ENCODE measurements at places on chromosomes 7 and 10. TPM values are rescaled to one million over a fixed set of nuclear protein-coding genes. Genes with fewer than 3 reads are reported as not detected.

- no peak for DNase-seq
Observed at GRCh38 chr7:682810-683209, 43.7 kb upstream of the DNAAF5 start.

- DNase-seq: peak; percentile 87
Observed at GRCh38 chr7:260441-261281, 29.3 kb upstream of the FOXL3 start.

GRCh38 chr10:79146611-79147130, 77.9 kb downstream of the ZMIZ1 start:
- DNase-seq: no peak

The C7orf57 gene
- total RNA-seq: under 0.01 TPM

The SMO gene
- 23.9 TPM for total RNA-seq

DNA sequence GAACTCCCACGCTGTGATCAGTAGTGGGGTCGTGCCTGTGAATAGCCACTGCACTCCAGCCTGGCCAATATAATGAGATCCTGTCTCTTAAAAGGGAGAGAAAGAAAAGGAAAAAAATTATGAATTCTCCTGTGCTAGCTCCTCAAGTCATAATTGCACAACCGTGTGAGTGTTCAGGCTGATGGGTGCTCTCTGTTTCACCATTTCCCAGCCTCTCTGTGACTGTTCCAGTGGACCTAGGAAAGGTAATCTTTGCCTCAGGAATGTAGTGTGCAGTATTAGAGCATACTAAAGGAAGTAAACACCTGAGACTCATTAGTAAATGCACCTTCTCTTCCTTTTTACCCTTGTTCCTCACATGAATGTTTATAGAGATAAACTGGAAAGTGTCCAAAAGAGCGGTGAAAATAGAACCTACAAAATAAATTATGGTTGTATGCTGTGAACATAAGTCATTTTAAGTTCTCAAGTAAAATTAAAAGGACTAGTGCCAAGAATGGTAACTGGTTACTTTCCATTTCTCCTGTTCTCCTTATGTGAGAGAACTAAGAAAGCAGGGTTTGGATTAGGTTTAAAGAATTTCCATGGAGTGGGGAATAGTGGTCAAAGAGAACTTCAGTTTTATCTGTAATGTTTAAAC, 42.7 kb downstream of the INPP5F start:
- DNase-seq: peak; percentile 29

DNA sequence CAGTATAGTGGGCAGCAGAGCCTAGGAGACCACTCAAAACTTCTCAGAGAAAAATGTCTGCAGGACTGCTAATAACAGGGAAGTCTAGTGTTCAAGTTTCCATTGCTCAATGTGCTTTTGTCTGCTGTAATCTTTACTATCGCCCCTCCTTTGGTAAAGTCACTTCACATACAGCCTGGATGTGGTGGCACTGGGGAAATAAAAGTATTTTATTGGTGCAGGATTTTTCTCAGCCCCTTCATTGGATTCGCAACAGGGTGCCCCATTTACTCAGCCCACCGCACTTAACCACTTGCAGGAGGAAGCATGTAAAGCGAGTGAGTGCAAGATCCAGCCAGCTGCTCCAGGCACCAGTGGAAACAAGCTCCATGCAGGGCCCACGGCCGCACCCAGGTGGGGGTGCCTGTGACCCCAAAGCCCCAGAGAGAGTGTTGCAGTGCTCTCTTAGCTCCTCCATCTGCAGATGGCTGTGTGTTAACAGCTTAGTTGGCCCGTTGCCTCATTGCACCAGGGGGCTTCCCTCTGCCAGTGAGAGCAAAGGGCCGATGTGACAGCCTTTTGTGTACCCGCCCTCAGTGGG, 163.5 kb upstream of the TMEM72 start:
- DNase-seq: no peak

GRCh38 chr7:96143495-96144259, 178.2 kb downstream of the SLC25A13 start:
- DNase-seq: no peak

GRCh38 chr10:94069884-94070283, 76.2 kb downstream of the PLCE1 start:
- DNase-seq: no peak

- DNase-seq: no peak
Observed at GRCh38 chr10:62112300-62112699, 156.3 kb downstream of the RTKN2 start.

The ZNF239 gene
- 4.7 TPM for total RNA-seq

DNA sequence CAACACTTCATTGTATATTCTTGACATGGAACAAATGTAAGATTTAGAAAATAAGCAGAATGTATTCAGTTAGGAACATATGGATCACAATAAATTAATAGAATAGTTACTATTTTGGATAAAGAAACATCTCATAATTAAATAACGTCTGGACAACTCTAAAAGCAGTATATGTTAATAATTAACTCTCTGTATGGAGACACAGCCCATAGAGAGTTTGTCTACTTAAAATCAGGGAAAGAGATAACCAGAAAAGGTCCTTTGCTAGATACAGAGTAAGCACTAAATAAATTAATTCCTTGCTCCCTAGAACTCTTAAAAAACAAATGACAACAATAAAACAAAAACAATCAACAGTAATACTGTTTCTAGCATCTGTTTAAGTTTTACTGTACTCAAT, 184.4 kb upstream of the THSD7A start:
- DNase-seq: no peak

- no peak for DNase-seq
Observed at GRCh38 chr7:39095875-39096619, 118.3 kb downstream of the POU6F2 start.

GRCh38 chr10:83961620-83962019, 177.7 kb upstream of the GHITM start:
- no peak for DNase-seq

DNA sequence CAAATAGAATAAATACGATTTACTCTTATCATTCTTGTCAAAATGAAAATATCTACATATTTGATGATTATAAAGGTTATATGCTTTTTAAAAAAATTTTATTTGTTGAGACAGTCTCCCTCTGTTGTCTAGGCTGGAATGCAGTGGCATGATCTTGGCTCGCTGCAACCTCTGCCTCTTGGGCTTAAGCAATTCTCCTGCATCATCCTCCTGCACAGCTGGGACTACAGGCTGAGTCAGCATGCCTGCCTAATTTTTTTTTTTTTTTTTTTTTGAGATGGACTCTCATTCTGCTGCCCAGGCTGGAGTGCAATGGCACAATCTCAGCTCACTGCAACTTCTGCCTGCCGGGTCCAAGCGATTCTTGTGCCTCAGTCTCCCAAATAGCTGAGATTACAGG, 48.9 kb downstream of the PUS7 start:
- no peak for DNase-seq

DNA sequence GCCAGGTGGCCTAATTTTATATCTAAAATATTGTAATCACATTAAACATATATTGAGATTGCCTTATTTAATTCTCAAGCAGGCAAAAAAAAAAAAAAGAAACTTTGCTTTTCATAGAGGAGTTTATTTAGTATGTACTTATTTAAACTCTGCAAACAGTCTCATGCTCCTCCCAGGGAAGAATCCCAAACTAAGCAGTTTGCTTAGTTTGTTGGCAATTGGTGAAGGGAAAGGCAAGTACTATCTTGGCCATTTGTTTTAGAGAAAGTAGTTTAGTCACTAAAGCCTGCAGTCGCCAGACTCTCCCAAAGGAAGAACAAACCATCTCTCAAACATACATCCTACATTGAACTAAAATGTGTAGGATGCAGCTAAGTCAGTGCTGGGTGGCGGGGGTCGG, 226.8 kb downstream of the CDC14C start:
- DNase-seq: no peak

- DNase-seq: no peak
Observed at GRCh38 chr7:40097728-40098127, 36.7 kb downstream of the MPLKIP start.

GRCh38 chr10:69570050-69570816, 3.0 kb downstream of the NEUROG3 start:
- peak; percentile 77 for DNase-seq

GRCh38 chr10:112361951-112362751, 11.8 kb upstream of the ACSL5 start:
- peak; percentile 84 for DNase-seq

GRCh38 chr7:10076660-10077300, 896.9 kb upstream of the PHF14 start:
- DNase-seq: no peak

DNA sequence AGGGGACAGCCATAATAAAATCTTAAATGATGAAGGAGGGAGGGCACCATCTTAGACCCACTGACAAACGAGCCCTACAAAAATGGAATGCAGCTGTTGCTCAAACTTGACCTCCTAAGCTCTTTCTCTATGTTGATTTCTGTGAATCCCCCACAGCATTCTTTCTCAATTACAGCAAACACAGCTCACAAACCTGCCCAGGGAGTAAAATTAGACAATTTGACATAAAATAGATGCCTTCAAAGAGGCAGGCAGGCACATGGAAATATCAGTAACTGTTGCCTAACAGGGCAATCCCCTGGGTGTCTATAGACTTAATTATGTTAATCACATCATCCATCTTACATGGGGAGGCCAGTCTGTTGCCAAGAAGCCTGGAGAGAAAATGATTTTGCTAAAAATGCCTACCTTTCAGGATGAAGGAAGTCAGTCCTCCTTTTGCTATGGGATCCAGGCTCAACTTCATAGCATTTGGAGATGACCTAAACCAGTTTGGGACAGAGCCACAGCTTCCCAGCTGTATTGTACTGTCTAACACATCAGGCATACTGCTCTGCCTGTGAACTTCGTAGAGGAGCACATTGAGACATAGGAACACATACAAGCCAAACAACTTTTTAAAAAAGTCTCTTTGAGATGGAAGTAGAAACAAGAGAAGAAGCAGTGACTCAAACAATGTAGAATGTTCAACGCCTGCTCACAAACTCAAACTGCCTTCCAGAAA, 1177.4 kb downstream of the SORCS1 start:
- no peak for DNase-seq

The C10orf90 gene
- total RNA-seq: 0.72 TPM

- DNase-seq: no peak
Observed at GRCh38 chr7:55191926-55192692, 173.0 kb upstream of the LANCL2 start.

The TEX47 gene
- total RNA-seq: not detected

DNA sequence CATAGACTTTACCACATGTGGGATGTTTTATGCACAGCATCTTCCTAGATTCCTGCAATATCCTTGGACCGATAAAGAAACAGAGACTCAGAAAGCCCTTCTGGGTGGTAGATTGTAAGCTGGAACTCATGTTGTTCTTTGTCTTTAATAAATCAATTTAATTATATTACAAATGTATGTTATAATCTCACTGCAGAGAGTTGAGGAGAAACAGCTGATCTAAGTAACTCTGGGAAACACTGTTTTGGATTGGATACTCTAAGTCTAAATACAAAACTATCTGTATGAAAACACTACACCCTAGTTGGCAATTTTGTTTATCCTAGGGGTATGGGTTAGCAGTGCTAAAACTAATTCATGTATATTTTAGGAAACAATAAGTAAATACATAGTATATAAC, 1015.2 kb downstream of the XPNPEP1 start:
- no peak for DNase-seq

Measured in osteoblast (primary cell).